Stimulated activated CD4-positive, alpha-beta T cell treated with anti-CD3 and anti-CD28 coated beads, Interleukin-1b, Interleukin-23, amount 100 ng/mL, for 24 hours (primary cell): ENCODE measurements at places on chromosomes 16 and 17.

GRCh38 chr16:77190190-77190477 is 856 bp upstream of the MON1B start:
- no peak for DNase-seq

DNA sequence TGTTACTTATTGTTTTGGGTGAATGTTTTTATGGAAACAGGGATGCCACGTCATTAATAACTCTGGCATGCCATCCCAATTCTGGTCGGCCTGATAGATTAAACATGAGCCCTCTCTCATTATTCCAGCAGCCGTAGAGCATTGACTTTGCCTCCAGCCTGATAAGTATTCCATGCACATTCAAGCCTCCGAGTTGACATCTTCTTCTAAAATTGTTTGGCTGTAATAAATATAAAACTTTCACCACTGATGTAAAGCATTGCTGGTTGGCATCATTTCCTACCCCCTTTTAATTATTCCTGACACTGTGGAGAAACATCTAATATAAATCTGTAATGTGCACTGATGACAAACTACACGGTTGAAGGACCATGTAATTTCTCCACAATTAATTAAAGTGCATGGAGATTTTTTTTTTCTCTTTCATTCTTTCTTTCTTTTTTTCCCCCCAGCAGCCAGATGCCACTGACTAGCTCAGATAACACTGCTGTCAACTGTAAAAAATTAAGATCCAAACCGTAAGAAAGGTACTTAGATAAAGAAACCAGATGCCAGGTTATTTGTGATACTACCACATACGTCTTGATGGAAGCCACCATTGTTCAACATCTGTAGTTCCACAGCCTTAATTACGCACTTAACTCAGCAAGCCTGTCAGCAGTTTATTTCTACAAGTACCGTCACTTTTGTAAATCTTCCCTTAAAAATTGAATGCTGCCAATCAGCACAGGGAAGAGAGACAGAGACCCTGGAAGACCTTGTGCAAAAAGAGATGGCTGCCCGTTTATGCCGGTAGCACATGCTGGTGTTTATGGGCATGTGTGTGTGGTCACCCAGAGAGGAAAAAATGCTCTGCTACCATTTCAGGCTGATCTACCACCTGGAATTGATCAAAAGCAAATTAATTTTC is 237.7 kb downstream of the IRX3 start:
- DNase-seq = no peak

DNA sequence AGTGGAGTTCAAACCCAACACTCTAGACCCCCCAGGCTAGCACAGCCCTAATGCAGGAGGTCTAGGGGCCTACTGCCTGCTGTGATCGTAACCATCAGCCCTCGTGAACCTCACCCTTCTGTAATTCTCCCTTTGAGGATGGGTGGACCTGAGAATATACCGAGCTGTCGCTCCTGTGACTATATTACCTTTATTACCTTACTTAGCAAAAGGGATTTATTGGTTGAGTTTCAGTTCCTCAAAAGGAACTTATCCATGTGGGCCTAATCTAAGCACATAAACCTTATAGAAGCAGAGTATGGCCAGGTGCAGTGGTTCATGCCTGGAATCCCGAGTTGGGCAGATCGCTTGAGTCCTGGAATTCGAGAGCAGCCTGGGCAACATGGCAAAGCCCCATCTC is 19.2 kb upstream of the EMP2 start:
- DNase-seq = no peak

- no peak for DNase-seq
Observed at GRCh38 chr16:89413811-89414585, 76.4 kb downstream of the ANKRD11 start.

DNA sequence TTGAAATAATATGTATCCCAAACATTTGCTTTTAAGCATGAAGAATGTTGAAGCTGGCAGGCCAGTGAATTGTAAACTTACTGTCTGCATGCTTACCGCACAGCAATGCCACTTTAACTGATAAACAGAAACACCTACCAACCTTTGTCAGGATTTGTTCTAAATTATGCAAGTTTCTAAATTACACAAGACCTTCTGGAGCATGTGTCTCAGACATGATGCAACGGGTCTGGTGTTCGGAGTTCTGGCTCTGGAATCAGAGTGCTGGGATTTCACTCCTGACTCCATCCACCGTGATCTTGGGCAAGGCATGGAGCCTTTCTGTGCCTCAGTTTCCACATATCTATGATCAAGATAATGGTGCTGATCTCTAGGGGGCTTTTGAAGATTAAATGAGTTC is 111.2 kb downstream of the CCT6B start:
- no peak for DNase-seq

DNA sequence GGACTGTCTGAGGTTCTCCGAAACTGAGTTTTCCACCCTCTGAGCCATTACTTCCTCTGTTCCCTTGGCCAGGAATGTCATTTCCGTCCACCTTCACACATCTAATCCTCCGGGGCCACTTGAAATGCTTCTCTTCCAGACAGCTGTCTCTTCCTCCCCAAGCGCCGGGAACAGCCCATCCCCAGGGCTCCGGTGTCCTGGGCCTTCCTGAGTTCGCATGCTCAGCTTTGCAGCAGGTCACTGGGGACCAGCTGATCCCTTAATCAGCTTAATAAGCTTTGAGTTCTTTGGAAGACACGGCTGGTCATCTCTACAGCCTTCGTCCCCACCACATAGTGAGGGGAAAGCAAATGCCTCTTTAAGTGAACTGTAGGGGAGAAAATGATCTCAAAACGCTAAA is 123.4 kb downstream of the DYNLRB2 start:
- no peak for DNase-seq

DNA sequence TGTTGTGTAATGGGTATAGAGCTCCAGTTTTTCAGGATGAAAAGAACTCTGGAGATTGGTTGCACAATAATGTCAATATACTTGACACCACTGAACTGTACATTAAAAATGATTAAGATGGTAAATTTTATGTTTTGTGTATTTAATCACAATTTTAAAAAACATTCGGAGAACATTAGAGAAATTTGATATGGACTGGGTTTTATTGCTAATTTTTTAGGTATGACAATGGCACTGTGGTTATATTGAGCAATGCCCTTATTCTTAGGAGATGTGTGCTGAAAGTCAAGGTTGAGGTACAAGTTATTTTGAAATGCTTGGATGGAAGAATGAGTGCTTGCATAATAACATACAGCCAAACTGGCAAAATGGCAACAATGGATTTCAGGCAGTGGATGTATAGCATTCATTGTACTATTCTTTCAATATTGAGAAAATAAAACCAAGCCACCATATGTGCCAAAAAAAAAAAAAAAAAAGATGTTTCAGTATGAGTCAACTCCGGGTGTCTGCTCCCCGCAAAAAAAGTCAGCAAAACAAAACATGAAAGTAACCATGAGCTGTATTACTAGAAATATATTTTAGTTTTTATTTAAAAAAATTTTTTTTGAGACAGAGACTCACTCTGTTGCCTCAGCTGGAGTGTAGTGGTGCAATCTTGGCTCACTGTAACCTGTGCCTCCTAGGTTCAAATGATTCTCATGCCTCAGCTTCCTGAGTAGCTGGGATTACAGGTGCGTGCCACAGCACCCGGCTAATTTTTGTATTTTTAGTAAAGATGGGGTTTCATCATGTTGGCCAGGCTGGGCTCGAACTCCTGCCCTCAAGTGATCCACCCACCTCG is 19.8 kb downstream of the HOXB1 start:
- no peak for DNase-seq

DNA sequence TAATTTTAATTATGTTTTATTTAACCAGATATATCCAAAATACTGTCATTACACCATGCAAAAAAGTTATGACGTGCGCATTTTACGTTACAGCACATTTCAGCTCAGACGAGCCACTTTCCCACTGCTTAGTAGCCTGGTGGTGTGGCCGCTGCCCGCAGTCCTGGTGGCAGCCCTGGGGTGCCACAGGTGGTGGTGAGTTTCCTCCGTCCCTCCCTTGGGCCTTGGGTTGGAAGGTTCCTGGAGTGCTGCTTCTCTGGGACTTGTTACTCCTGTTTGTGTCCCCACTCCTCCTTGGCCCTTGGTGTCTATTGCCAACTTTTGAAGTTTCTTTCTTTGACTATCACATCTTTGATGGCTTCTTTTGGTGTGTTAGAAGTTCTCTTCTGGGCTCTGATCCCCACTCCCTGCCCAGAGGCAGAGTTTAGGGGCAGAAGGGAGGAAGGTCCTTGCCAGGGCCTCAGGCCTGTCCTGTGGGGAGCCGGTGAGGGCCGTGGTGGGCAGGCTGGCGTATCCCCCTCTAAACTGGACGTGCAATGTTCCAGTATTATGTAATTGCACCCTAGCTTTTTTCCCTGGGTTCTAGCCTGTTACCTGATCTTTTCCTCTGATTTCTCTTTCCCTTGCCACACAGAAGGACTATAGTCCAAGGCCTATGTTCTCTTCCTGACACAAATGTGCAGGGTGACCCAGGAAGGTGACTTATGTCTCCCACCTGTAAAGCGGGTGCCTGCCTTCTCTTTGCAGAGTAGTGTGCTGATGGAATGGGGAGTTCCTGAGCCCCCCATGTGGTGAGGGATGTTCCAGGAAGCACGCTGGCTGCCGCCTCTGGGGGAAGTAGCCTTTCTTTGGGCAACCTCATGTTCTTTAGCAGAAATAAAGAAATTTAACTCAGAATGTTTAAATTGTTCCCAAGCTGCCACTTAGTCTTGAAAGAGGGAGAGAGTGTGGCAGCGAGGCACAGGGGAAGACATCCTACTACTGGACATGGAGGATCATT is 8.4 kb downstream of the MPRIP start:
- no peak for DNase-seq
